ENCODE measurements at places on chromosomes 3 and 15.
A peak's percentile ranks its signal among the peaks of the same experiment; 100 is the strongest.

DNA sequence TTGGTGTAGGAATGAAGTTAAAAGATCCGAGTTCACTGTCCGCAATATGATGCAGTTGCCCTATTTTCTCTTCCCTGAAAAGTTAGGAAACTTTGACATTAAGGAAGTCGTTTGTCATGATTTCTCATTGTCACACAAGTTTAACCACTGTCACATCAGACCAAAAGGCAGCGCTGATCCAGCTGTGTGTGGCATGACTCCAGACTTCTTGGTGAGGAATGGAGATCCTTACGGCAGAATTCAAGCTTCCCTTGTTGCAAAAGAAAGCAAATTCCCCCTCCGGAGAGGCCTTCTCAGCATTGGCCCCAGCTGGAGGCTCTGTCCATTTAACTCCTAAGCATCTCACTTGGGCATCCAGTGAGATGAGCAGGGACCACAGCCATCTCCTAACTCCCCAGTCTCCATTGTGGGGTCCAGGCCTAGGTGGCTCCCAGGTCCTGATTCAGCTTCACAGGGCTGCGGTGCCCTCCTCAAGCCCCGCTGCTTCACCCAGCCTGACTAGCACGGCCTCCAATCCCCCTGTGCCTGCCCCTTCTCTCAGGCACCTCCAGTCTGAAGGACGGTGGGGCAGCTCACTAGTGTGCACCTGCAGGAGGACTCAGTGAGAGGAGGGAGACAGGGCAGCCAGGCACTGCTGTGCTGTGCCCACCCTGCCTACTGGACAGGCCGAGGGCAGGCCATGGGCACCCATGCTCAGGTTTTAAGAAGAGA is 159.5 kb downstream of the CHSY1 start:
- H3K4me3 ChIP-seq = no peak overlapping the region
- no peaks in the 10 kb centered on the region for H3K36me3 ChIP-seq
- H3K27me3 ChIP-seq = no peaks in the 10 kb centered on the region
- H3K4me1 ChIP-seq = peaks cover 3% of the 10 kb centered on the region

DNA sequence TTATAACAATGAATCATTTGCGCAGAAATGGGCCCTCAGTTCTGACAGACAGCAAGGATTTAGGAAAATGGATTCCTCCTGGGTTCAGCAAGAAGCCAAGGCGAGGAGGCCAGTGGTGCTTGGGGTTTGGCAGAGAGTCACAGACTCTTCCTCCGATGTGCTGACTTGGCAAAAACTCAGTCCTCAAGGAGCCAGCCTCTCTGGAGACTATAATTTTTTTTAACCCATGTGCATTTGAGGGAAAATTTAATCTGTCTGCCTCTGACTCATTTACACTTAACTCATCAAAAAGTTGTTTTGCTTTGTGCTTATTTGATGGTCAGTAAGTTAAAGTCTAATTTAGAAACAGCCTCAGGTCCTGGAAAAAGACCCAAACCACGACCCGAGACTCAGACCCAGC is 34.2 kb upstream of the SLC24A5 start:
- no peaks in the 10 kb centered on the region for H3K36me3 ChIP-seq
- H3K27ac ChIP-seq = no peak overlapping the region
- H3K4me1 ChIP-seq = peaks cover 5% of the 10 kb centered on the region
- no peak overlapping the region for H3K4me3 ChIP-seq

- H3K27me3 ChIP-seq = no peaks in the 10 kb centered on the region
- H3K36me3 ChIP-seq = no peaks in the 10 kb centered on the region
- DNase-seq = no peak
- H3K4me1 ChIP-seq = no peaks in the 10 kb centered on the region
- H3K27ac ChIP-seq = no peak overlapping the region
- H3K4me3 ChIP-seq = no peak overlapping the region
Measured at GRCh38 chr3:36877930-36878685, 66.7 kb downstream of the TRANK1 start.

- H3K4me3 ChIP-seq = no peak overlapping the region
- no peaks in the 10 kb centered on the region for H3K27me3 ChIP-seq
- no peaks in the 10 kb centered on the region for H3K36me3 ChIP-seq
- no peak for DNase-seq
- H3K4me1 ChIP-seq = peaks cover 7% of the 10 kb centered on the region
- no peak overlapping the region for H3K27ac ChIP-seq
Measured at GRCh38 chr15:89205991-89206585, 15.3 kb downstream of the RLBP1 start.

DNA sequence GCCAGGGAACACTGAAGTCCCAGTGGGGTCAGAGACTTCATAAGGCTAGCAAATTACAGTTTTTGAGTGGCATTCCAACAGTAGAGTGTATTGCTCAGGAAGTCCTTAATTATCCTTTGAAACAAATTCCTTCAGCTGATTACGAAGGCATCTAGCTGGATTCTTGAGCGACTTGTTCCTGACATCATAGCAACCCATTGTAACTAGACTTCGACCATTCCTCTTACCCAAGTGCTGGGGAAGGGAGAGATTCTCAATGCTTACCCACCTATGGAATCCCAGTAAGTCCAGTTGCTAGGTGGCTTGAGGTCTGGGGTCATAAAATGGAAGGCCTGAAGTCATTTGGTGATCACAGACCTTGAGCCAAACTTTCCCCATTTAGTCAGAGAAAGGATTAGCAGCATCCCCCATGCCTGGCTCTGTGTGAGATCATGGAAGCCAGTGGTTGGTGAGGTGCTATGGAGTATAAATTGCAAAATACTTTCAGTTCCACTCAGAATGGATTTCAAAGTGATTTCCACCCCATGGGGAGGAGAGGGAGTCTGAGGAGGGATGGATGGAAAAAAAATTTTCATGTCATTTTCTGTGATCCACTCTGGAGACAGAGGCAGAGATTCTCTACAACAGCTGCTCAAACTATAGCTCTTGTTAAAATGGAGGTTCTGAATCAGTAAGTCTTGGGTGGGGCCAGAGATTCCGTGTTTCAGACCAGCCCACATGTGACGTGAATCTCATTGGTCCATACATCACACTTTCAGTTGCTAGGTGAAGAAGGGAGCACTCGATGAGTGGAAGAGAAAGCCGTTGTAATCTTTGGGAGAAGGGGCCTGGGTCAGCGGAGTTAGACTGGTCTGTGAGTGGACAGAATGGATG is 45.7 kb downstream of the CD86 start:
- no peaks in the 10 kb centered on the region for H3K36me3 ChIP-seq
- H3K4me3 ChIP-seq = no peak overlapping the region
- no peak overlapping the region for H3K27ac ChIP-seq
- no peaks in the 10 kb centered on the region for H3K4me1 ChIP-seq
- no peaks in the 10 kb centered on the region for H3K27me3 ChIP-seq

GRCh38 chr3:174540116-174540908 is 318.8 kb upstream of the NAALADL2 start:
- H3K36me3 ChIP-seq = no peaks in the 10 kb centered on the region
- H3K27me3 ChIP-seq = no peaks in the 10 kb centered on the region
- DNase-seq = no peak
- peaks cover 8% of the 10 kb centered on the region for H3K4me1 ChIP-seq

- peaks cover 16% of the 10 kb centered on the region for H3K4me1 ChIP-seq
- DNase-seq = peak; percentile 19
- peak overlapping the region; percentile 67 for H3K4me3 ChIP-seq
Measured at GRCh38 chr3:149813367-149814281, 609 bp downstream of the RNF13 start.

DNA sequence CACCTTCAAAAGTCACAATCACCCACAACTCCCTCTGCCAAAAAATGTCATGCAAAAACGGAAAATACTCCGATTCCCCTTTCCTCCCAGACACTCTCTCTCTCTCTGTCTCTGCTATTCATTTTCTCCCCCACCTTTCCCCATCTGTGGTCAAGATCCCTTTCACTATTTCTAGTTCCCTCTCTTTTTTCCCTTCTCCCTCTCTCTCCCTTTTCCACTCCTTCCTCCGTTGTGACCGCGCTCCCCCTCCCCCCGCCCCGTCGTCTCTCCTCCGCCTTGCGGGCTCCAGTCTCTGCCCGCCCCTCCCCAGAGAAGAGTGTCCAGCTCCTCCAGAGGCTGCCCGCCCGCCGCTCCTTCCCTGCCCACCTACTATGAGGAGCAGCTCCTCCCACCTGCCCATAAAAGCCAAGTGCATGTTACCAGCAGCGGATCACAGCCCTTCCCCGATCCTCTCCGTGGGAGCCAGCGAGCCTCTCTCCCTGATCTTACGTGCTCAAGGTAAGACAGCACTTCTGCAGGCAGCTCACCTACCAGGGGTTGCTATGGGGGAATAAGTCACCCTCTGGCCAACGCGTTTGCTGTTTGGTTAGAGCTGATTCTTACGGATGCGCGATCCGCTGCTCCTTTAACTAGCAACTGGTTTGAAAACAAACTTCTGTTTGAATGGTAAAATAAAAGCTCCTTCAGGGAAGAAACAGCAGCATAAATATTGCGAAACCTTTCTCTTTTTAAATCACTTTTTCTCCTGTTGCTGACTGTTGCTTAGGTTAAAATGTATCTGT is at the start of gene COL8A1:
Gene COL8A1, plus strand, starts transcription at position 428 of the 782 bp plus-strand sequence. CDS start 152,089 bp downstream, outside the sequence.
- H3K4me1 ChIP-seq = no peaks in the 10 kb centered on the region
- H3K27me3 ChIP-seq = peaks cover 53% of the 10 kb centered on the region
- peak within 1 kb of the TSS; percentile 15 for H3K4me3 ChIP-seq
- peak; percentile 23 for DNase-seq

GRCh38 chr3:18300916-18301315 is 124.2 kb downstream of the SATB1 start:
- no peak overlapping the region for H3K4me3 ChIP-seq
- H3K27me3 ChIP-seq = no peaks in the 10 kb centered on the region
- DNase-seq = no peak
- no peaks in the 10 kb centered on the region for H3K36me3 ChIP-seq
- no peak overlapping the region for H3K27ac ChIP-seq

GRCh38 chr3:56796202-56796601 is 5.5 kb downstream of the ARHGEF3 start:
- H3K27ac ChIP-seq = no peak overlapping the region
- peaks cover 10% of the 10 kb centered on the region for H3K4me1 ChIP-seq
- no peaks in the 10 kb centered on the region for H3K27me3 ChIP-seq
- no peak overlapping the region for H3K4me3 ChIP-seq

DNA sequence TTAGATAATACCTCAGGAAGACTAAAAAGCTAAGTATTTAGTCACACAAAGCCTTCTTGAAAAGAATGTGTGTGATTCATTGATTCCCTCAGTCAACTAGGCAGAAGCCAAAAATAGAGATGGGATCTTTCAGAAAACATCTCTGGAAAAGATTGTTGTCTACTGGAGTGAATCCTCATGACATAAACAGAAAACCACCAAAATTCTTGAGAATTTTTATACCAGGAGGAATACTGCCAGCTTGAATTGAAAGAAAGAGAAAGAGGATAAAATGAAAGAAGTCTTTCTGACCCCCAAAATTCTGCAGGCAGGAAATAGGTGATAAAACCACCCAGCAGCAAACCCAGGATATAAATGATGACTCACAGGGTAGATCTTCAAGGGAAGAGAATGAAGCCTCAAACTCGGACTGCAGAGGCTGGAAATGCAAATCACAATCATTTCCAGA is 363.1 kb upstream of the PLSCR5 start:
- H3K36me3 ChIP-seq = no peaks in the 10 kb centered on the region
- H3K4me3 ChIP-seq = no peak overlapping the region
- H3K27ac ChIP-seq = no peak overlapping the region

- H3K36me3 ChIP-seq = no peaks in the 10 kb centered on the region
- no peak overlapping the region for H3K27ac ChIP-seq
- no peaks in the 10 kb centered on the region for H3K27me3 ChIP-seq
- no peak overlapping the region for H3K4me3 ChIP-seq
- H3K4me1 ChIP-seq = peaks cover 4% of the 10 kb centered on the region
- DNase-seq = no peak
Measured at GRCh38 chr15:33910741-33911140, 57.6 kb upstream of the CHRM5 start.

DNA sequence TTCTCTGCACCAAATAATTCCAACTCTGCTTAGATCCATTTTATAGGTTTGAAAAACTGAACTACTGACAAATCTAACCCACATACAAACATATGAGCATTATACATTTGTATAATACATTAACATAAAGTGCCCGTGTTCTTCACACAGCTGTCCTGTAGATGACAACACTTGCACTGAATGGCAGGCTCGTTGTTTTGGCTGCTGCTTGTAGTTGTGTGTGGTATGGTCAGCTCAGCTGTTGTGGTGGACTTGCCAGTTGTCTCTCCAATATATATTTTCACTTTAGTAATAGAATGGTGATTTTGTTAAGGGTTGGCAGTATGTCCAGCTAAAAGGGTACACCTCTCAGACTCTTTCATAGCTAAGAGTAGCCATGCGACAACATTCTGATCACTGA is 30.5 kb downstream of the CHST2 start:
- H3K27me3 ChIP-seq = no peaks in the 10 kb centered on the region
- no peak overlapping the region for H3K27ac ChIP-seq
- no peaks in the 10 kb centered on the region for H3K4me1 ChIP-seq

GRCh38 chr3:145333931-145334330 is 827.1 kb downstream of the PLOD2 start:
- H3K4me1 ChIP-seq = no peaks in the 10 kb centered on the region
- no peaks in the 10 kb centered on the region for H3K27me3 ChIP-seq
- H3K4me3 ChIP-seq = no peak overlapping the region
- no peak overlapping the region for H3K27ac ChIP-seq
- H3K36me3 ChIP-seq = no peaks in the 10 kb centered on the region
